Sciatic nerve (tissue), 2 donors: ENCODE measurements at places on chromosomes 4 and X.

DNA sequence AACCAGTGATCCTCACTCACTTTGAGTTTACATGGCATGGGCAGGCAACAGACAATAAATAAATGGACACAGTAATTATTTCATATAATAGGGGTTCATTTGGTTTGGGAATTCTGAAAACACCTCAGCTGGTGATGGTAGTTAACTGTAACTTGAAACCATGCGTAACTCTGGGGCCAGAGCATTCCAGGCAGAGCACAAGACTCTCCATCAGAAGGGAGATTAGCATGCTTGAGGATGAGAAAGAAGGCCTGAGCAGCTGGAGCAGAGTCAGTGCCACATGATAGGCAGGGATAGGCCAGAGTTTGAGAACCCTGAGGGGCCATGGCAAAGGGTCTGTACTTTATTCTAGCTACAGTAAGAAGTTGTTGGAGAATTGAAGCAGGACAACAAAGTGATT, 56.3 kb upstream of the CXCL8 start:
- DNase-seq, result no peak

- no peak for DNase-seq
Observed at GRCh38 chr4:139416073-139416673, 37.7 kb upstream of the RAB33B start.

DNA sequence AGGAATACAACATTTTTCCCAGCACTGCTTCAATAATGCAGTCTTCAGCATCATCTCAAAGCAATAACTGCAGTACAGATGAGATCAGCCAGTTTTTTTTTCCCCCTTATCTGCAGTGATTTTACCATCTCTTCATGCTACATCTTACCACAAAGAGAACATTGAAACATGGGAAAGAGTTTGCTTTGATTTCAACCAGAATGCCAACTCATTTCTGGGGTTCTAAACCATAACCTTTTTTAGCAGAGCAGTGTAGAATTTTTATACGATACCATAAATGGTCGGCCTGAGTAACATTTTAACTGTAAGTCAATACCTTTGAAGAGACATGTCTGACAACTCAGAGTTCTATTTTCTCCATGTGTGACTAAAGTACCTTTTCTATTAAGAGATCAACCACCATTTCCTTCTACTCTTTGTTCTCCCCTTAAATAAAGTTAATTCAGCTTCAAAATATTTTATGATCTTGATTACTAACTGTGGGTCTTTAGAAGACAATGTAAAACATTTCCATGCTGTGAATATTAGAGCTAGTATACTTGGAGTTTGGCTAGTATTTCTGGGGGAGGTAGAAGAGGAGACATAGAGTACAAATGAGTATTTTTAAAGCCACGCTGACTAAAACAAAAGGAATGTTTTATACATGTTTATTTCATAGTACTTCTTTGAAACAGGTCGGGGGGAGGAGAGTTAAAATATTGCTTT, 69.1 kb downstream of the TET2 start:
- DNase-seq, result no peak

DNA sequence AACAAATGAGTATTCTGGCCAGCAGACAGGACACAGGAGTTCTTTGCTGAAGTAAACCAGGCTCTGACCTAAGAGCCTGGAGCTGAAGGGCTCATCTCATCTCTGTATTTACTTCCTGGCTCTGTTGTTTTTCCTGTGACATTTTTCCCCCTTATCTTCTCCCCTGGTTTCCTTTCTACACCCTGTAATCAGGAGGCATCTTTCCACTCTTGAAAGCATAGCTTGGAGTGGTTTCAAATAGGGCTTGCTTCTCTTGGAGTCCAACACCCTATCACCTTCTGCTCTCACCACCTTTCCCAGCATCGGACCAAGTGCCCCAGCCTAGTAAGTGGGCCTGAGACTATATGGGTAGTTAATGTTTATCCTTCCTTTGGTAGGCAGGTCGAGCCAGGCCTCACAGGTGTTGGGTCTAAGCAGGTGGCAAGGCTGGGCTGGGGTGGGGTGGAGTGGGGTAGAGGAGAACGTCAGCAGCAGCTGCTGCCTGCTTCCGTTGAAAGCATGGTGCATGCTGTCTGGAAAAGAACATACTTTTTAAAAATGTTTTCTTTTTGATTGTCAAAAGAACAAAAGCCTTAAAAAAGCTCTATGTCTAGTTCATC, 1.2 kb downstream of the DRP2 start:
- no peak for DNase-seq

DNA sequence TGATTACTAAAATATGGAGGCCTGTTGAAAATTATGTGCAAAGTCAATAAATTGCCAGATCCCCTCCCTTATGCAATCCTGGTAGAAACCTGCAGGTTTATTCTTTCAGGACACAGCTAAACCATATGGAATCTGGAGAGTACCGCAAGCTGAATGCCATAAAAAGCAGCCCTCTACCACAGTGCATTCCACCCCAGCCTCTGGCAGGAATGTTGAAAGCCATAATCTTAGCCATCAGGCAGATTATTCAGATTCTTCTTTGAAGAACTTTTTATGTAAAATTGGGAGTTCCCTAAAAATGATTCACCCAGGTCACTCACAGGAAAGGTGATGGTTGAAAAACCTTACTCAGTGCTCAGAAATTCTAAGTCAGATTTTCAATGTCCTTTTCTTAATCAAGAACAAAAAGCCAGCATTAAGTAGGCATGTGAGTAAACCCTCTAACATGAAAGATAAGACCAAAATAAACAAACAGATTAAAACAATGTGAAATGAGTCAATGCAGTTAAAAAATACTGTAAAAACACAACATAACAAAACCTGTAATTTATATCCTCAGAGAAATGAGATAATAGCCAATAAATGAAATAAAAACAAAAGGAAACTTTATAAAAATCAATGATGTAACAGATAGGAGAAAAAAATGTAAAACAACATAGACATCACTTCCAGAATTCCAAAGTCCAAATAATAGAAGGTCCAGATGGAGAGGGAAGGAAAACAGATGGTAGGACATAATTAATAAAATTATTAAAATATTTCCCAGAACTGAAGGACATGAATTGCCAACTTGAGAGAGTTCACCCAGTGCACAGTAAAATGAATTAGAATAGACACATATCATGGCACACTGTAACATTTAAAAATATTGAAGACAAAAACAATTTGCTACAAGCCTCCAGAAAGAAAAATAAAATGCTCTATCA, 226.9 kb downstream of the FSTL5 start:
- no peak for DNase-seq

- no peak for DNase-seq
Observed at GRCh38 chr4:168787801-168788595, 222.1 kb downstream of the CBR4 start.

GRCh38 chrX:67787196-67787595, 243.4 kb downstream of the AR start:
- no peak for DNase-seq

GRCh38 chr4:129282293-129282692, 186.3 kb downstream of the C4orf33 start:
- DNase-seq, result no peak

DNA sequence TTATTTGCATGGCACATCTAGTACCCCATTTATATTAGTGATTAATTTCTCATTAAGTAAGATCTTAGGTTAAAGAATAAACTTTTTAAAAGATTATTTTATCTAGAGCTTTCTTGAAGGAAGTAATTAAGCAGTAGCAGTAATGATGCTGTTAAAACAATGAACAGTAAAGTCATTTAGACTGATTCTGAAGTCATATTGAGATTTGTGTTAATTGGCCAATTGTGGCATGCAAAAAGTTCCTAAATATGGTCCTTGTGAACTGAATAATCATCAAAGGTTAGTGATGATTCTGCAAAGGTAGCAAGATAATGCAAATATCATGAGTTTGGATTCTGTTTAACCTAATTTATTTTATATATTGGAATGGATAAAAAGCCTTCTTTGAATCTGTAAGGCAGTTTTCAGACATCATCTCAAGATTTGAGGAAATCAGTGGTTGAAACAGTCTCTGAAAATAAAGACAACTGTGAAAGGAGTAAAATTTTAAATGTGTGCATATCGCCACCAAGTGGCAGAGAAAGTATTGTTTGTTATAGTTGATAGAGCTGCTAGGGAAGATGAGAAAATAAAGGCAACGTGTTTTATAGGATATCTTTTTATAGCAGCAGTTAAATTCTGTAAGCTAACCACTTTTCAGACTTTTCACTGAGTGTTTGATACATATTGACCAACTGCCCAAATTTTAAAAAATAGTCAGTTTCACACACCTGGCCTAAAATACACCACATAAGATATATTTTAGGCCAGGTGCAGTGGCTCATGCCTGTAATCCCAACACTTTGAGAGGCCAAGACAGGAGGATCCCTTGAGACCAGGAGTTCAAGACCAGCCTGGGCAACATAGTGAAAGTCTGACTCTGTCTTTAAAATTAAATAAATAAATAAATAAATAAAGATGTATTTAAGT, 79.6 kb downstream of the CCKAR start:
- no peak for DNase-seq

DNA sequence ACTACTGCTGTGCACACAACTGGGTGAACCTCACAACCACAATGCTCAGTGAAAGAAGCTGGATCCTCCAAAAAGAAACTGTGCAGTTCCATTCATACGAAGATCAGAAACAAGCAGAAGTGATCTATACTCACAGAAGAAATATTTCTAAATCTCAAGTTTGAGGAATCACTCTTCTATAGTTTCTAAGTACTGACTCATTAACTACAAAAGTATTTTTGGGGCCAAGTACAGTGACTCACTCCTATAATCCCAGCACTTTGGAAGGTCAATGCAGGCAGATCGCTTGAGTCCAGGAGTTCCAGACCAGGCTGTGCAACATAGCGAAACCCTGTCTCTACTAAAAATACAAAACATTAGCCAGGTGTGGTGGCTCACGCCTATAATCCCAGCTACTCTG, 51.3 kb upstream of the RELL1 start:
- DNase-seq, result no peak

GRCh38 chrX:2145692-2146367, 354.9 kb downstream of the DHRSX start:
- no peak for DNase-seq

DNA sequence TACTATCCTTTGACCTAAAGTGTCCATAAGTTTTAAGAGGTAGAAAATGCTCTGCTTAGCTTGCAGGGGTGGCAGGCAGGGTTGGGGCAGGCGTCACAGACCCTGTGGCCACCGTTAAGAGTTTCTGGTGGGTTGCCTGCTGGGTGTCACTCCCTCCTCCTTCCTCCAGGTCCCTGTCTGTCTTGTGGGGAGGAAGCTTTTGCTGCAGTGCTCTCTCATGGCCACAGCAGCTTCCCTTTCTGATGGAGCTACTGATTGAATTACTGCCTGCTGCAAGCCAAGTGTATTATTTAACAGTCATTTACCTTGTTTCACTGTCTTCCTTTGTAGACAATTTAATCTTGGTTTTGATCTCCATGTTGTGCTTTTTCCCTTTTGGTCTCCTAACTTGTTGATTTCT, 384.6 kb downstream of the IDS start:
- DNase-seq, result no peak

GRCh38 chr4:168761066-168761465, 249.0 kb downstream of the CBR4 start:
- no peak for DNase-seq

- DNase-seq, result no peak
Observed at GRCh38 chr4:6943012-6943884, 33.6 kb downstream of the TBC1D14 start.

- DNase-seq, result no peak
Observed at GRCh38 chr4:142128529-142128928, 492.1 kb downstream of the IL15 start.

- no peak for DNase-seq
Observed at GRCh38 chr4:1752284-1753041, 31.1 kb downstream of the TACC3 start.

DNA sequence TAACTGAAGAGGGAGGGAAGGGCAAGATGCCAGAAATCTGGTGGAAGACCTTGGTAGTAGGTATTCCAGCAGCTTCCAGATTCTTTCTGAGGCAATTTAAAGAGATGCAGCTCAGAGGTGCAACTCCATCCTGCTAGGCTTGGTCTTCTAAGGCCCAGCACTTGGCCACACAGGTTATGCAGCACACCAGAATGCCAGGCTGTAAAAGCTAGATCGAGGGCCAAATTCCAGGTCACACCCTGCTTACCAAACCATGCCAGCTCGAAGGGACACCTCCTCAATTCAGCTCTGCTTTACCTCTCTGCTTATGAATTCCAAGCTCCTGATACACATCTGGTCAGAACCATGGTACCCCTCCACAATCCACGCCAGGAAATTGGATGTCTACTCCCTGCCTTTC, 19.8 kb upstream of the ATXN3L start:
- no peak for DNase-seq

DNA sequence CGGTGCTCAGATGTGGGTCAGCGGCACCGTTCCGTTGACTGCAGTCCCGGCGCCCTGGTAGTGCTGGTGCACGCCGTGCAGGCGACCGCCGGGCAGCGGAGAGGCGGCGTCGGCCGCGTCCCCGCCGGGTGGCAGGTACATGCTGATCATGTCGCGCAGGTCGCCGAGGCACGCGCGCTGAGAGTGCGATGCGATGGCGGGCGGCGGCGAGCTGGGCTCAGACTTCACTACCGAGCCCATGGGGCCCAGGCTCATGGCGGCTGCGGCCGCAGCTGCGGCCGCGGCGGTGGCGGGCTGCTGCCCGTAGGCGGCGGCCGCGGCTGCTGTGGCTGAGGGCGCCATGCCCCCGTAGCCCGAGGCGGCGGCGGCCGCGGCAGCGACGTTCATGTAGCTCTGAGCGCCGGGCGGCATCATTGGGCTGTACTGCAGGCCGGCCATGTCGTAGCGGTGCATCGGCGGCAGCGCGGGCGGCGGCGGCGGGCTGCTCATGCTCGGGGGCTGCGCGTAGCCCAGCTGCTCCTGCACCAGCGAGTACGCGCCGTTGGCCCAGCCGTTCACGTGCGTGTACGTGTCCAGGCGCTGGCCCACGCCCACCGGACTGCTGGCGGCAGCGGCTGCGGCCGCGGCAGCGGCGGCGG, 1.0 kb downstream of the SOX3 start:
- no peak for DNase-seq

DNA sequence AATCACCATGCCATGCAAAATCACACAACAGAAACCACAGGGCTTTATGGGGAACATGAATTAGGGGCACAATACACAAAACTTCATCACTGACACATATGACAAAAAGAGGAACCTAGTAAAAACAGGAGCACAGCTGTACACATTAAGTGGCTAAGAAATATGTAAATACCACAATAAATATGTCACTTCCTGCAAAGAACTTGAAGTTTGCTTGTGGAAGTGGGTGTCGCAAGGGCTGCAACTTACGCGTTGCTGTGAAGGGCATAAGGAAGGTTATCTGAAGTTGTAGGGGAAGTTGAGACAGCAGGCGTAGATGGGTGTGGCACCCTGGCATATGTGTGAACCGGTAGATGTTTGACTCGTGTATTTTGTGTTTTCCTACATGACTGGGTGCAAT, 42.4 kb downstream of the CLCN4 start:
- DNase-seq, result no peak

- no peak for DNase-seq
Observed at GRCh38 chr4:60992037-60992436, 208.1 kb upstream of the ADGRL3 start.

- DNase-seq, result no peak
Observed at GRCh38 chr4:168886351-168886750, 123.7 kb downstream of the CBR4 start.

- no peak for DNase-seq
Observed at GRCh38 chrX:145825896-145826295, 8.3 kb downstream of the SLITRK2 start.
